ENCODE measurements at places on chromosomes 6 and 20.

- DNase-seq: no peak
These were observed 607.6 kb upstream of the MAN1A1 start for GRCh38 chr6:119957195-119957594.

- no peak for DNase-seq
These were observed 4.2 kb downstream of the MMP9 start for GRCh38 chr20:46012921-46013320.

- no peak for DNase-seq
These were observed 266.4 kb downstream of the MAFB start for GRCh38 chr20:40422656-40423055.

- no peak for DNase-seq
These were observed 20.1 kb downstream of the ZNF831 start for GRCh38 chr20:59183751-59184150.

- no peak for DNase-seq
These were observed 190.2 kb downstream of the TSHZ2 start for GRCh38 chr20:53162251-53162835.

DNA sequence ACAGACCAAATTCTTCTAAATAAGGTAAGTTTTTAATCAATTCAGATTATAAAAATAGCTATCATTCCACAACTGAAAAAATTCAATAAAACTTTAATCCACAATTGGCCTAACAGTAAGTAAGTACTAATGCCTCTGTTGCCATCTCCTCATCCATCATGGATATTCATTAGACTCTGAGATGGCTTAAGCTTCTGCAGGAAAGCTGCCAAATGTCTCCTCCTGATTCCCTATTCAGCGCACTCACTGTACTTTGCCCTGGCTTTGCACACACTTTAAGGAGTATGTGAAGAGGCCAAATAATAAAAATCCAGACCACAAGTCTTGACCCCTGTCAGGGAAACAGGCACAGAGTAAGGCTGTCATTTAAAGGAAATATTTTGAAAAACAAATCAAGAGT lies 23.6 kb downstream of the PGM3 start:
- no peak for DNase-seq

GRCh38 chr6:156657296-156657695 lies 119.9 kb upstream of the ARID1B start:
- no peak for DNase-seq

DNA sequence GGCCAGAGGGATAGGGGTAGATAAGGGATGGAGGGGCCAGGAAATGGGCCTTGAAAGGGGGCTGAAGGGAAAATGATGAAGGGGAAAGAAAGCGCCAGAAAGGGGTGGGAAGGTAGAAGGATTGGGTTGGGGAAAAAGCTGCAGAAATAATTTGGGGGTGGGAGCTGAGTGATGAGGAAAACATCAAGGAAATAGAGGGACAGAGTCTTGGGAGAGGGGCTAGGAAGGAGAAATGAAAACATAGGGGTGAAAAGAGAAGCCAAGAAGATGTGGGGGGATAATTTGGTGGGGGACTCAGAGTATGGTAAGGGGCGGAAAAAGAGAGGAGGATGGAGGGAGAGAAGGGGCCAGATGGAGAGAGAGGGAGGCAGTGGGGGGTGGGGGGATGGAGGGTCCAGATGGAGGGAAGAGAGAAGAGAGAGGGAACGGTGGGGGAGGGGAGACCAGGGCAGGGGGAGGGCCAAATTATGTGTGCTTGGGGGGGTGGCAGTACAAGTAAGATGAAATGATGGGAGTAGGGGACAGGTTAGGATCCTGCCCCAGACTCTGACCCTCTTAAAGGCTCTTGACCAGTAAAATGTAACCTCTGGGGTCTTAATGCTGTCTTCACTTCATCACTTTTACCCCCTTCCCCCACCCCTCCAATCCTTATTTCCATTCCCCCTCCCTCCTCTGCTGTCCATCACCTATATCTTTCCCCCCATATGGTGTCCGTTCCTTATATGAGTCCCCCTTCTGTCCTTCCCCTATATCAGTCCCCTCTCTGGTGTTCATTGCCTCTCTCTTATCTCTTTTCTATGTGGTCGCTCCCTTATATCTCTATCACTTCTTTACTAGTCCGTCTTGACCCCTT lies 852 bp downstream of the SYNGAP1 start:
- DNase-seq: no peak

GRCh38 chr20:41526327-41526726 lies 91.8 kb downstream of the CHD6 start:
- no peak for DNase-seq

GRCh38 chr6:1678201-1678600 lies 68.5 kb downstream of the FOXC1 start:
- DNase-seq: peak; percentile 72

GRCh38 chr6:142653710-142654420 lies 291.1 kb downstream of the HIVEP2 start:
- DNase-seq: no peak

GRCh38 chr20:48350313-48350988 lies 477.3 kb downstream of the PREX1 start:
- no peak for DNase-seq

DNA sequence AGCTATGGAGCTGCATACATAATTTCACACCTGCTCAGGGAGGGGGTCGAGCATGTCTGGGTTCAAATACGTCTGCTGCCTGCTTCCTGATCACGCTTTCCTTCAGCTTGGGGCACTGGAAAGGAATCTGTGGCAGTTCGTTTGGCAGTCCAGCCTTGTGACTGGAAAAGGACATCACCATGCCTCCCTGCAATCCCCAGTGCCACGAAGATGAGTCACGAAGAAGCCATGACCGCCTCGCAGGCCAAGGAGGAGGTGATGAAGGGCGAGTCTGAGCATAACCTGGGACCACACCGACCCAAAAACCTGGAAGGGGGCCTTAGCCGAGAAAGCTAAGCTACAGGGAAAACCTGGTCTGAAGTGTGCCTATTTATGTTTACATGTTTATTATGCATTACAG lies 13.1 kb downstream of the JAG1 start:
- DNase-seq: no peak

GRCh38 chr20:40265825-40266533 lies 423.1 kb downstream of the MAFB start:
- DNase-seq: no peak

GRCh38 chr6:167831281-167831828 lies 4.6 kb downstream of the AFDN start:
- DNase-seq: no peak

GRCh38 chr6:165049362-165049761 lies 260.0 kb downstream of the C6orf118 start:
- no peak for DNase-seq

- no peak for DNase-seq
These were observed 37.3 kb upstream of the BPIFA2 start for GRCh38 chr20:33130568-33131061.

DNA sequence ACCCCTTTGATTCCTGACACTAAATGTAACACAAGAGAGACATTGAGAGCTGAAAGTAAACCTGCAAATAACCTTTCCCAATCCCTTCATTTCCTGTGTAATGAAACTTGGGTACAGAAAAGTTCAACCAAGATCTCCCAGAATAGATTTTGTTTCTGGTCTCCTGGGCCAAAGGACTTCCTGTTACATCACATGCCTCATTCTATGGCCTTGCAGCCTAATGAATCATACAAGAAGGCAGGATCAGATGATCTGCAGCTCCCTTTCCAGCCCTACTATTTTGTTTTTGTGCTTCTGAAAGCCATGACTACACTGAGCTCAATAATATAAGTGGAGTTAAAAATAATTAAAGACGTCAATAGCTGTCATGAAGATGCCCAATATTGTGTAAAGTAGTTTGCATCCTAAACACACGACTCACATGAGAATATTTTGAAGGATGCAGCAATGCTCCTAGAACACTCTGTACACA lies 73.4 kb upstream of the NOX3 start:
- DNase-seq: no peak

DNA sequence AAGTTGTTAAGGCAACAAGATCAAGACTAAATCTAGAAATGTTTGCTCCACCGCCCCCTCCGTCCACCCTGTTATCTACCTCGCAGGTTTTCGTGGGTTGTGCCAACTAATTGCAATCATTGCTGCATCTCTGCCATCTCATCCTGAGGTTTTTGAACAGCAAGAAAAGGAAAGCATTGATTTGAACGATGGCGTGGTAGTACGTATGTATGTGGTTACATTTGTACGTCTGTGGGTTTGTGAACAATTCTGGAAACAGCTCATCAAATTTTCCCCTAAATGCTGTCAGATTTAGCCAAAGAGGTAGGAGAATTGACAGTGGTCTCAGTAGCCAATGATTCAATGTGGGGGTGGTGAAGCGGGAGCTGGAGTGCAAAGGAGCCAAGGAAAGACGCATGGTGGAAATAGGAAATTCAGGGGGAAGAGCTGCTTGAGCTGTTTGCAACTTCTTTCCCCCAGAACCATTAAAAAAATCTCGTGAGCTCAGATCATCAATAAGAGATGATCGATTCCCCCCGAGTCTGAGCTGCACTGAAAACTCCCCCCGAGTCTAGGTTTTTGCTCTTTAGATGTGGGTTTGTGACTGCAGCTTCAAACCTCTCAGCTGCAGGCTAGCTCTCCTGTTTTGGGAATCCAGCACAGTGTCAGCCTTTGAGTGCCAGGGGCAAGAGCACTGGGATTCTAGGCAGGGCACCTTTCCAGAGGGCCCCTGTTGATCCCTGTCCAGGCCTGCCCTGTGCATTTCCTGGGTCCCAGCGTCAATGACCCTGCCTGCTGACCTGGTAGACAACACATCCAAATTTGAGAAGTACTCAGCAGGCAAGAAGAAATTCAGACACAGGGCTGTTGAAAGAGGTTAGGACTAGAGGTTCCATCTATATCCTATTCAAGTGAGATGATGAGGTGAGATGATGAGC lies 72.6 kb upstream of the LY86 start:
- DNase-seq: no peak

- DNase-seq: no peak
These were observed 36.1 kb upstream of the CEP162 start for GRCh38 chr6:84263557-84263956.

DNA sequence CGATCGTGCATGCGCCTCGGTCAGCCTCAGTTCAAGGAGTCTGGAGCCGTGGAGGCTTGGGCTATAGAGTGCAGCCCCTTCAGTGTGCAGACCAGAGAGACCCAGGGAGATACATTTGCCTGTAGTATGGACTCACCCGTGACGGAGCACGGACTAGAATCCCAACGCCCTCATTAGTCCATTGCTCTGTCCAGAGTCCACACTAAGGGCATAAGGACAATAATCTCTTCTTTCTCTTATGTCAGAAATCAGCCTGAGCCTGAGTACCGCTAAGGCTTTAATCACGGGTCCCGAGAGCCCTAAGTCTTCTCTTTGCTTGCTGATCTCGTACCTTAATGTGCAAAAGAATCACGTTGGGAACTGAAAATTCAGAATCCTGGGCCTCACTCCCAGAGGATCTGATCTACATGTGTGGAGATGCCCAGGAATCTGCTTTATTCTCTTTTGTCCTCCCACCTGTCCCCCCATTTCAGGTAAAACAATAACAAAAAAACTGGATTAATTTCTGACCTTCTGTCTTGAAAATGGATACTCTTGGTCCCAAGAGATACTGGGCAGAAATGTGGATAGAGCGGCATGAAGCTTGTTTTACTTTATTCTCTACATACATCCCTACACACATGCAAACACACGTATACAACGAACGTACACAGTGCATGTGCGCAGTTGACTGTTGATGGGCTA lies 671 bp downstream of the BPHL start:
- DNase-seq: no peak

DNA sequence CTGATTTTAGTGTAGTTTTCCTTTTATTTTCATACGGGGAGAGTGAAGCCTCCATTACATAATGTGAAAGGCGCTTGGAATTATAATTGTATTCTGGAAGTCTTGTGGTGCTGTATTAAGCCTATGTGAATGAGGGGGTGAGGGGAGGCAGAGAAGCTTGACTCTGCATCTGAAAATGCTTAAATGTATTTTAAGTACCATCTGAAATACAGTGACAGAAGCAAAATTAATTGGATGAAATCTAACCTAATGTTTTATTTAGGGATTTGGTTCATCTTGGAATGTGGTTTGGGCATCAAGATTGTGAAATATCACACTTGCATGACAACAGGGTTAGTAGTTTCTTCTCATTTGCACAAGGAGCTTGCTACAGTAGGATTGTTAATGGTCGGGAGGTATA lies 41.2 kb downstream of the TMEM200A start:
- DNase-seq: no peak

GRCh38 chr6:85250586-85251220 lies 199.2 kb upstream of the NT5E start:
- DNase-seq: no peak

DNA sequence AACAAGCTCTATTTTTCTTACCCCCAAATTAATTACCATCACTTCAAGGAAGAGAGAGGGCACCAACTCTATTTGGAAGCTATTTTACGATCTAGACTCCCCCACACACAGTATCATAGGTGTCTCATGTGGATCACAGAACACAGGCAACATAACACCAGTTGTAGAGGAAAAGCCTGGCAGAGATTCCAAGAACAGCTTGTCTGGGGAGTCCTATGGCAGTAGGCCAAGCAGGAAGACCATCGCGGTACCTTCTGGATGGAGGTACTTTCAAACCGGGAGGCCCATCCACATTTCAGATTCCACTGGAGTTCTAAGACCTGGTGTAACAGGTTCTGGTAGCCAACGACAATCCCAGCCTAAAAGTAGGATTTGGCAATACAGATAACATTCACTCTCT lies 37.6 kb upstream of the SPDEF start:
- DNase-seq: peak; percentile 62

GRCh38 chr6:34240329-34241248 lies 3.9 kb downstream of the HMGA1 start:
- DNase-seq: no peak

DNA sequence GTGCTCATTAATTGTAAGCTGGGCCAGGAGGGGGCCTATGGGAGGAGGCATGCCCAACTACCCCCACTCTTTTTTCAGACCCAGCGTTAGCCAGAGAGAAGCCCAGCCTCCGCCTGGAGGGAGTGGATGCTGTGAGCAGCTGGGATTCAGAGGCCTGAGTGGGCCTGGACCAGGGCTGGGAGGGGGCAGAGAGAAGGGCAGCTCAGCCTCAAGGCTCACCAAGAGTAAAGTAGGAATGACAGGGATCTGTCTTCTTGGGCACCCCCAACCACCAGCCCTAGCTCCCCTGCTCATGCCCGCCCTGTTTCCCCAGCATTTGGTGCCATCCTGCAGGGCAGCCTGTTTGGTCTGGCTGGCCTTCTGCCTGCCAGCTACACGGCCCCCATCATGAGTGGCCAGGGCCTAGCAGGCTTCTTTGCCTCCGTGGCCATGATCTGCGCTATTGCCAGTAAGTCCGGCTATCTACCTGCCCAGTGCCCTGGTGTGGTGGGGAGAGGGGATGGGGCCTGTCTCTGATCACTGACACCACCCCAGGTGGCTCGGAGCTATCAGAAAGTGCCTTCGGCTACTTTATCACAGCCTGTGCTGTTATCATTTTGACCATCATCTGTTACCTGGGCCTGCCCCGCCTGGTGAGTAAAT lies 6.8 kb downstream of the SLC29A1 start:
- no peak for DNase-seq

- no peak for DNase-seq
These were observed 475.3 kb upstream of the SOX4 start for GRCh38 chr6:21118216-21118780.

GRCh38 chr6:70107852-70108629 lies 194.8 kb downstream of the COL9A1 start:
- peak; percentile 28 for DNase-seq

GRCh38 chr6:130529569-130530149 lies 163.8 kb downstream of the TMEM200A start:
- DNase-seq: no peak

Data from NCI-H446 treated with DMSO at 0.1 percent for 48 hours (cell line).